ENCODE measurements at places on chromosomes 6 and 20.

DNA sequence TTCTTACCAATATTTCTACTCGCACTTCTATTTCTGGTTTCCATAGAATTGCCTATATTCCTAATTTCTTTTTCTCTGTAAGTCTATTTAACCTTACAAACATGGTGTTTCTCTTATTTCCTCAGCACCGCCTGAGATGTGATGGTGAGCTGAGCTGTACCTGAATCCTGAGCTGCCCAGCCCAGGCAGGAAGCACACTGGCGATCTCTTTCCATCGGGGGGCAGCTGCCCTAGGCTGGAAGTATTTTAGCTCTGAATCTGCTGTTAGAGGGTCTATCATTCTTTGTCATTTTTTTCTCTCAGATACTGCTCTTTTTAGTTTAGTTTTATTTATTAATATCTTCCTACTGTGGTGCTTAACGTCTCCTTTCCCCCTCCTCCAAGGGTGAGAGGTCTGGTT, 173.4 kb upstream of the SLC35B3 start:
- no peak for DNase-seq

- no peak for DNase-seq
These were observed 382.1 kb downstream of the HACE1 start for GRCh38 chr6:104477569-104477968.

- no peak for DNase-seq
These were observed 639 bp upstream of the RCAN2 start for GRCh38 chr6:46491628-46492547.

DNA sequence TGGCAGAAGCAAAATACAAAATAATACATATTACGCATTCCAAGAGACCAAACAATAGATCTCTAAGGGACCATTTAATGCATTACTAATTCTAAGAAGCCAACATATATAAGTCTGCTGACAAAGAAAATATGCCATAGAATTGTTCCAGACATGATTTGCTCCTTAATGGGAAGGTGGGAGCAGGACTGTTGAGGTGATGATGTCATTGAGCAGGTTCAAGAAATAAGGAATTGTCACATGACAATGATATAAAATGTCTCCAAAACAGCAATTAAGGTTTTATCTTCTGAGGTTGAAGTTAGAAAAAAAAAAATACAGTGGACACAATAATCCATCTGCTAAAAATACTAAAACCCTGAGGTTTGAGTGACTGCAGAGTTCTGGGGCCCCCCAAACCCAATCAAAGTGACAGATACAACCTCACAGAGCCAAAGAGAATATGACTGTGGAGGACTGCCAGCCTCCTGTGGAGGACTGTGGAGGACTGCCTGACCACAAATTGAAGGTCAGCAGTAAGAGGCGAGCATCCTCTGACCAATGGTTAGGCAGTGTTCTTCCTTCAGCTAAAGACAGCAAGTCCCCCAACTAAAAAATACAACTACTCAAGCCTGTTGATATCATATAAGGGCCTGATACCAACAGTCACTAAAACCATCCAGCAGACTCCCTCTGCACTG, 39.0 kb downstream of the TOMM6 start:
- no peak for DNase-seq

GRCh38 chr6:111831408-111831807, 41.8 kb downstream of the FYN start:
- DNase-seq, result no peak

- no peak for DNase-seq
These were observed 27.8 kb downstream of the FGD2 start for GRCh38 chr6:37033255-37033654.
